ENCODE measurements at places on chromosomes 1 and 21.
A peak's percentile ranks its signal among the peaks of the same experiment; 100 is the strongest.

GRCh38 chr1:203323587-203323986 lies 18.3 kb downstream of the BTG2 start:
- no peak for DNase-seq

GRCh38 chr21:32587120-32587519 lies 1.8 kb upstream of the TCP10L start:
- no peak for DNase-seq

GRCh38 chr1:8477166-8477982 lies 159.5 kb downstream of the SLC45A1 start:
- DNase-seq: peak; percentile 49

DNA sequence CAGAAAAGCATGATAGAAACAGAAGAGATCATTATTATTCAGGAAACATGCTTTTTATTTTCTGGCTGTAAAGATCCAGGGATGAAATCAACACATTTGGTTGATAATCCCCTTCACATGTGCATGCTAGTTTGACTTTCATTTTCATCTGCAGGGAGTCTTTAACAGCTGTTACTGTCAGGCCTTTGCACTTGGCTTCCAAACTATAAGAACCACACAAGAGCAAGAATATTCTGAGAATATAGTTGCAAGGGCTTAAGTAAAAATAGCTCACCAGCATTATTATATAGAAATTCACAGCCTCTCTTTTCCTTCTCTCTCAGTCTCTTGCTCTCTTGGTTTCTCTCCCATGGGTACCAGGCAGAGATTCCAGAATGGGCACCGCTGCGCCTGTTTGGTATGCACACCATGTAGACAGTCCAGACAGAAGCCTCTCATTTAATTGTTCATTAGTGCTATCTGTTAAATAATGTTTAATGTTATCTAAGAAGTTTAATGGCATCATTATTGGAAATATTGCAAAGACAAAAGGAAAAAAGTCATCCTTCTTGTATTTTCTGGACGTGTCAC lies 622.3 kb upstream of the PLXNA2 start:
- no peak for DNase-seq

GRCh38 chr1:202197653-202198365 lies 4.2 kb downstream of the LGR6 start:
- DNase-seq: no peak

DNA sequence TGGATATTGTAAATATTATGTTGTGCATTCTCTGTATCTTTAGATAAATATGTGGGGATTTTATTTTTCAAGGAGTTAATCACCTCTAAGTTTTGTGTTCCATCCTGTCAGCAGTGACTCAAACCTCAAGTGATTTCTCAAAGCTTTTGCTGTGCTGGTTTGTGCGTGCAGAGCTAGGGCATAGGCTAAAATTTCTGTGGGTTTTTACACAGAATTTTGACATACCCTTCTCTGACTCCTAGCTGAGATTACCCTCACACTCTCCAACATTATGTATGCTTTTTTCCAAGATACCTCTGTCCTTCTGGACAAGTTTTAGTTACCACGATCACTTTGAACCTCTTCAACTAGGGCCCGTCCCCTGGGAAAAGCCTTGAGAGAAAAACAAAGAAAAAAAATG lies 384.9 kb downstream of the NCAM2 start:
- no peak for DNase-seq

GRCh38 chr21:37737996-37738395 lies 178.3 kb downstream of the KCNJ6 start:
- DNase-seq: no peak

- DNase-seq: no peak
These were observed 226.5 kb downstream of the HMCN1 start for GRCh38 chr1:185960422-185961321.

- DNase-seq: no peak
These were observed 101.3 kb downstream of the CRYAA start for GRCh38 chr21:43269957-43270705.

GRCh38 chr1:68116643-68117235 lies 66.3 kb upstream of the DIRAS3 start:
- DNase-seq: peak; percentile 65

DNA sequence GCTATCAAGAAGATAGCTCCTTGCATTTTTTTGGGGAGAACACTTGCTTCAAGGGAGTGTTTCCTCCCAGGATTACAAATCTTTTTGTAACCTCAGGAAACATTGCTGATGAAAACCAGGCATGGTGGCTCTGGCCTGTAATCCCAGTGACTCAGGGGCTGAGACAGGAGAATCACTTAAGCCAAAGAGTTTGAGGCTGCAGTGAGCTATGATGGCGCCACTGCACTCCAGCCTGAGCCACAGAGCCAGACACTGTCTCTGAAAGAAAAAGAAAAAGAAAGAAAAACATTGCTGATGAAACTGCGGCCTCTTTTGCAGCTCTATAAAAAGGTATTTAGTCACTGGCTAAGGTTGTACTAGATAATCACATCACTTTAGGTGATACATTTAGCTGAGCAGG lies 7.3 kb downstream of the RNU1-2 start:
- DNase-seq: no peak

- no peak for DNase-seq
These were observed 19.3 kb downstream of the BEND5 start for GRCh38 chr1:48757363-48757762.

All from stimulated activated CD8-positive, alpha-beta memory T cell treated with anti-CD3 and anti-CD28 coated beads, Interleukin-4, amount 100 ng/mL, for 48 hours (primary cell).